Stimulated activated naive CD8-positive, alpha-beta T cell treated with anti-CD3 and anti-CD28 coated beads, Interleukin-15, Interleukin-2, amounts not matched to agents 100 U/mL and 50 U/mL, for 24 hours (primary cell): ENCODE measurements at places on chromosomes 13 and 19.

GRCh38 chr19:55632463-55632834 lies 8.1 kb upstream of the ZNF784 start:
- peak; percentile 92 for DNase-seq

DNA sequence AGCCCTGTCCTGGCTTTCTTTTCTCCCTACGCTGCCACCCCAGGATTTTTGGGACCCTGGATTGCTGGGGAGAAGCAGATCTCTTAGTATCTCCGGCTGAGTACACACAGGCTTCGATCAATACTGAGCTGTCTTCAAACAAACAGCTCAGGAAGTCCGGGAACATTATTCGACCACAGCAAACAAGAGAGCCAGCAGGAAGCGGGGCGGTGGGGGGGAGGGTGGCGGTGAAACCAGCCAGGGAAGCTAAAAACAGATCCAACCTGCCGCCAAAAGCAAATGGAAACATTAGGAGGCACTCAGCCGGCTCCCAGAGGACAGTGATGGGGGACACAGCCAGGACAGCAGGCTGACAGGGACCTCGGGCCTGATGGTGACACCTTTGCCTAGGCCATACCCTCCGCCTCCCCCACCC lies 12.2 kb upstream of the BCAM start:
- no peak for DNase-seq

- DNase-seq: no peak
Observed at GRCh38 chr13:73952648-73953047, 181.6 kb downstream of the KLF12 start.

DNA sequence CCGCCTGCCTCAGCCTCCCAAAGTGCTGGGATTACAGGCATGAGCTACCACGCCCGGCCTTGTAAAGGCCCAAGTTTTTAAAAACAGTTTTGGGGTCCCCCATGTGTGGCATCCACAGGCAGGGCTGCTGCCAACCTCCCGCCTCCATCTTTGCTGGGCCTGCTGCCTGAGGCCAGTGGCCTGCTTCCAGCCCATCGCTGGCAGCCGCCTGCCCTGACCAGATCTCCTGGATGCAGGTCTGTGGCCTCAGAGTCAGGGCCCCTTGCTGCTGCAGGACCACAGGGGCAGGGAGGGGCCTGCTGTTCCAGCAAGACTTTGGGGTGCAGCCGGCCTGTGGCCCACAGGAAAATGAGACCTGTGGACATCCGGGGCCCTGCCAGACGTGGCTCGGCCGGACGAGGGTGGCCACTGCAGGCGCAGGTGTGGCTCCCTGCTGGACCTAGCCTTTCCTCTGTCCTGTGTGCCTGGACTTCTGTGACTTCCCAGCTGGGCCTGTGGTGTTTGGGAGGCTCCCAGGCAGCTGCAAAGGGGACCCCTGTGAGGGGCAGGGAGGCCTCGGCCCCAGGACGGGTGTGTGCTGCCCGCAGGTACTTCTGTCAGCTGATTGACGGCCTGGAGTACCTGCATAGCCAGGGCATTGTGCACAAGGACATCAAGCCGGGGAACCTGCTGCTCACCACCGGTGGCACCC lies 14.4 kb downstream of the STK11 start:
- no peak for DNase-seq

- no peak for DNase-seq
Observed at GRCh38 chr19:45471111-45471930, 3.5 kb downstream of the FOSB start.

GRCh38 chr13:112034846-112035245 lies 32.1 kb upstream of the SOX1 start:
- no peak for DNase-seq

- DNase-seq: peak; percentile 69
Observed at GRCh38 chr19:13840305-13841085, 36.4 kb upstream of the NANOS3 start.

DNA sequence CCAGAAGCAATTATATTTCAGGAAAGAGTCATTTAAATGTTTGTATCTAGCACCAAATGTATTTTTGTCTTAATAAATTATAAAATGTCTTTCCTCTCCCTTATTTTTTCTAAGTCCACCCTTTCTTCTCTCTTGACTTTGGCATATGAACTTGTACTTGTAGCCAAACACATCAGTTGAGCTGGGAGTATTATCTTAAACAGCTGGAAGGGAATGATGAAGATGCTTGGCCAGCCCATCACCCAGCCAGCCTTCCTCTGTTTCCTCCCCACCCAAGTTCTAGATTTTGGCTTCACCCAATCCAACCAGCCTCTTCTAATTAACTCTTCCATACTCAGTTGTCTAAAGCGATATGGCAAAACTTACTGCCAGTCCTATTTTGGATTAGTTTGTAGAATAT lies 272.5 kb downstream of the ENOX1 start:
- no peak for DNase-seq

GRCh38 chr19:55661826-55662225 lies 7.0 kb downstream of the U2AF2 start:
- DNase-seq: no peak

DNA sequence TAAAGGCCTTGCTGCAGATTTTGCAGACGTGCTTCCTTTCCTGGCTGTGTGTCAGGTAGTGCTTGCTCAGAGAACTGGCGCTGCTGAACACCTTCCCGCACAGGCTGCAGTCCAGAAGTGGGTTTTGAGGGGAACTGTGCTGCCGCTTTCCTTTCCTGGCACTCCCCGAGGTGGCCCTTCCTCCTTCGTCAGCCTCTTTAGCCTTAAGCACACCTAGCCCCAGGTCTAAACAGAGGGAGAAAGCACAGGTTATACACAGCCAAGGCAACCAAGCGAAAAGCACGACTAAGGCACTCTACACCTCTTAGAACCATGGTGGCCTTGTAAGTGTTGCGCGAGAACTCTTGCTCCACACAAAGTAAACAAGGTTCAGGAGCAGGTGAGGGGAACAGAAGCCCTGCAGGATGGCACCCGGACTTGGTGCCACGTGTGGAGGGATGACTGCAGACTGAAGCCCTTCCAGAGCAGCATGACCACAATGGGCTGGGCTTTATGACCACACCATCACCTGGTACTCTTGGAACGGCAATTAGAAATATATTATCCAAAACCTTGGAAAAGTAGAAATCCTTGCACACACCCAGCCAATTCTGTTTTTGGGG lies 23.6 kb downstream of the ZNF541 start:
- DNase-seq: no peak

GRCh38 chr13:31227063-31227462 lies 27.3 kb downstream of the B3GLCT start:
- DNase-seq: no peak

DNA sequence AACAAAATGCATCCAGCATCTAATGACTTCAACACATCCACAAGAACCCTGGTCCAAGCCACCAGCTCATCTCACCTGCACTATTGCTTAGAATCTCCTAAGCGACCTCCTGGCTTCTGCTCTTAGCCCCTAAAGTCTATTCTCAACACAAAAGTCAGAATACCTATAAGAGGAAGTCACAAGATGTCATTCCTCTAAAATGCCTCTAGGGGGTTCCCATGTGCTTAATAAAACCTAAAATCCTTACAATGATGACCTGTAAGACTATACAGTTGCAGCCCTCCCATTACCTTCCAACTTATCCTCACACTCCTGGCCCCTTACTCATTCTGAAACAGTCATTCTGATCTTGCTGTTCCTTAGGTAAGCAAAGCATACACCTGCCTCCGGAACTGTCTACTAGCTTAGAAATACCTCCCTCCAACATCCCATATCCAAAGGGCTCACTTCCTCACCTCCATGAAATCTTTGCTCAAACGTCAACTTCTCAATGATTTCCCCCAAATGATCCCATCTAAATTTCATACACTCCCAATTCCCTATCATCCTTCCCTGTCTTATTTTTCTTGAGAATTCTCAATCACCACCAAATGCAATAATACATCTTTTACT lies 10.0 kb downstream of the ATP7B start:
- no peak for DNase-seq

- DNase-seq: no peak
Observed at GRCh38 chr19:38308926-38309614, 5.0 kb downstream of the C19orf33 start.

- peak; percentile 69 for DNase-seq
Observed at GRCh38 chr19:38417544-38418506, 8.2 kb downstream of the RASGRP4 start.

DNA sequence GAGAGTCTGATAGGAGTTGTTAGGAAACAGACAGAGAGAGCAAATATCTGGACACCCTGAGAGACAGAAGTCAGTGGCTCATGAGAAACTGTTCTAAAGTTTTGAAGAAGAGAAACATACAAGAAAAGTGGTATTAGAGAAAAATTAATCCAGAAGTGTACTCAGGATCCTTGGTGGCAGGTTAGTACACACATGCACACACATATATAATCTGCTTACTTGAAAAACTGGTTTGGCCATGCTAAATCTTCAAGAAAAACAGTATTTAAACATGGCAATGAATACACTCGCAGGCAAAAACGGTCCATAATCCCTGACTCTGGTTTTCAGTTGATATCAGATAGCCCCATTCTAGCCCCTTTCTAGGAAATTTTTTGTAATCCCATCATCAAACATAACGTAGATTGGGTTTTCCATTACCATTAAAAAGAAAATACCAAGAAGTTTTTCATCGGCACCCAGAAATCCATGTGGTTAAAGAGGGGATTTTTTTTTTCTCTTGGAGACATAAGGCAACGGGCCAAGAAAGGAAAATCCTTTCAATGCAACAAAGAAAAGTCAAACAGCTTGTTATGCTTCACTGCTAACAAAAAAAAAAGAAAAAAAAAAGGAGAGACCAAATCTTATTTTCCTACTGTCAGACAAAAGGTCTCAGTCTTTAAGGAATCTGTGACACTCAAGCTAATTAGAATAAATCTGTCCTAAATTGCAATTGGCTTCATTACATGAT lies 178.0 kb upstream of the MIR17HG start:
- DNase-seq: no peak

- DNase-seq: no peak
Observed at GRCh38 chr13:43785261-43785649, 1.5 kb downstream of the ENOX1 start.

DNA sequence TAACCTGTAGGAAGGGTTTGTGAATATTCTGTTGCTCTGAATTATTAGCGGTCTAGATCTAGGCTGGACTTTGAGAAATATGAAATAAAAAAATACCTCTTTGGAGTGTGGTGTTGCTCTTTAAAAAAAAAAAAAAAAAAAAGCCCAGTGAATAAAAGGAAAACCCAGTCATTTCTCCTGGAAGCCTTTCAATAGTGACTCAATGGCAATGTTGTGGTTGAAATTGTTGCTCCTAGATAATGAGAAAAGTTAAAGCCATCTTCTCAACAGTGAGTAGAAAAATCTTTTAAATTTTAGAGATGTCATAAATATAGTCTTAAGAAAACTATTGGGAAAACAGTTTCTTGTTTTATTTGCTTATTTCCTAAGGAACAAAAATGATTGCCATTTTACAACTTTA lies 135.3 kb downstream of the RFC3 start:
- no peak for DNase-seq

GRCh38 chr19:10718205-10719196 lies 622 bp downstream of the DNM2 start:
- peak; percentile 70 for DNase-seq

GRCh38 chr19:6241056-6241455 lies 38.7 kb downstream of the MLLT1 start:
- DNase-seq: no peak

DNA sequence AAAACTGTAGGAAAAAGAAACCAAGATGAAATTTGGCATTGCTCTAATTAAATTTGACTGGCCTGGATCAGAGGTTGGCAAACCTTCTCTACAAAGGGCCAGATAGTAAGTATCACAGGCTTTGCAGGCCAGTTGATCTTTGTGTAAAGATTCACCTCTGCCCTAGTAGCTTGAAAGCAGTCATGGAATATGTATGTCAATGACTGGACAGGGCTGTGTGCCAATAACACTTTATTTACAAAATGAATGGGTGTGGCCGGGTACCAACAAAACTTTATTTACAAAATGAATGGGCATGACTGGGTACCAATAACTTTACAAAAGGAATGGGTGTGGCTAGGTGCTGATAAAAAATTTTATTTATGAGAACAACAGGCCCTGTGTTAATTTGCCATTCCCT lies 20.0 kb downstream of the SIN3B start:
- no peak for DNase-seq

- DNase-seq: peak; percentile 42
Observed at GRCh38 chr13:43058318-43058674, 34.9 kb downstream of the DNAJC15 start.

- no peak for DNase-seq
Observed at GRCh38 chr13:110403315-110403714, 96.2 kb downstream of the COL4A2 start.

- no peak for DNase-seq
Observed at GRCh38 chr13:51873837-51874236, 12.1 kb downstream of the CCDC70 start.

DNA sequence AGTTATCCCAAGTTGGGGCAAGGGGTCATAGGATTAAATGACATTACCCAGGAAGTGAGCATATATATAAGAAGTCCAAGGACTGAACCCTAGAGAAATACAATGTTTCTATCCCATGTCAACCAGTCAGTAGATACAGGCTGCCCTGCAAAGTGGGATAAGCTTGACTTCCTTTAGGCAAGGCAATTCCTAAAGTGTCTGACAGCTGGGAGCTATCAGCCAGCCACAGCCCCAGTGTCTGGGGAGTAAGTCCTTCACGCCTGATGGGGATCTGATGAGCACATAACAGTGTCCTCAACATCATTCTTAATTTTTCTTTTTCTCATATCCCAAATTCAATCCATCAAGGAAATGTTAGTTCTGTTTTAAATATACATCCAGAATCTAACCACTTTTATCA lies 54.1 kb downstream of the DNAJC15 start:
- DNase-seq: no peak

GRCh38 chr13:99803141-99803540 lies 168.4 kb downstream of the ZIC5 start:
- DNase-seq: no peak

GRCh38 chr19:32819419-32820400 lies 49.9 kb downstream of the SLC7A9 start:
- DNase-seq: no peak

GRCh38 chr13:45320876-45321629 lies 19.9 kb downstream of the TPT1 start:
- no peak for DNase-seq

DNA sequence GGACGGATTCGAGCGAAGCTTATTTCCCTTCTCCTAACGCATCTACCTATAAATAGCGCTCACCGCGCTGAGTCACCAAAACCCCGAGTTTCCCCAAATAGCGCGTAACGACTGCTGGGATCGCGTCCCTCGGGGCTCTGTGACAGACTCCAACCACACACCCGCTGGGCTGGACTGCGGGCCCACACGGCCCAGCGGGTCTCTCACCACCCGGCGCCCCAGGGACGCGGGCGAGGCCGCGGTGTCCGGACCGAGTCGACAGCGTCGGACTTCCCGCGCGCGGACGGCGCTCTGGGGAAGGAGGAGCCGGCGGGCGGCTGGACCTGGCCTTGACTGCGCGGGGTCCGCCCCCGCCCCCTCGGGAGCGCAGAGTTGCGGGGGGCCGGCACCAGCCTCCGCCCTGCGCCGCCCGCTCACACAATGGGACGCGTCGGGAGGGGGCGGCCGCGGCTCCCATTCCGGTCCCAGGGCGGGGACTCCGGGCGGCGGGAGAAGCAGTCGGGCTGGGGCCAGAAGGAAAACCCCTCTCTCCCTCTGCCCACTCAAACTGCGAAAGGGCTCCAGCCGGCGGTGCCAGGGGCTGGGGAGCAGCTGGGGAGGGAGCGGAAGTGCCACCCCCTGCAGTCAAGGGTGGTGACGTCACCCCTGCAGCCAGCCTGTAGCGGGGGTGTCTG lies 108.8 kb downstream of the KCNRG start:
- DNase-seq: peak; percentile 94
